ENCODE measurements at places on chromosomes 11 and 22. TPM values are rescaled to one million over a fixed set of nuclear protein-coding genes. Genes with fewer than 3 reads are reported as not detected.
A peak's percentile ranks its signal among the peaks of the same experiment; 100 is the strongest.

Gene CSNK2A3
- total RNA-seq: 3.8 TPM

Gene P2RX3
- total RNA-seq: not detected

Gene ETS1
- total RNA-seq: 124 TPM

Gene PKNOX2
- total RNA-seq: 6.0 TPM

DNA sequence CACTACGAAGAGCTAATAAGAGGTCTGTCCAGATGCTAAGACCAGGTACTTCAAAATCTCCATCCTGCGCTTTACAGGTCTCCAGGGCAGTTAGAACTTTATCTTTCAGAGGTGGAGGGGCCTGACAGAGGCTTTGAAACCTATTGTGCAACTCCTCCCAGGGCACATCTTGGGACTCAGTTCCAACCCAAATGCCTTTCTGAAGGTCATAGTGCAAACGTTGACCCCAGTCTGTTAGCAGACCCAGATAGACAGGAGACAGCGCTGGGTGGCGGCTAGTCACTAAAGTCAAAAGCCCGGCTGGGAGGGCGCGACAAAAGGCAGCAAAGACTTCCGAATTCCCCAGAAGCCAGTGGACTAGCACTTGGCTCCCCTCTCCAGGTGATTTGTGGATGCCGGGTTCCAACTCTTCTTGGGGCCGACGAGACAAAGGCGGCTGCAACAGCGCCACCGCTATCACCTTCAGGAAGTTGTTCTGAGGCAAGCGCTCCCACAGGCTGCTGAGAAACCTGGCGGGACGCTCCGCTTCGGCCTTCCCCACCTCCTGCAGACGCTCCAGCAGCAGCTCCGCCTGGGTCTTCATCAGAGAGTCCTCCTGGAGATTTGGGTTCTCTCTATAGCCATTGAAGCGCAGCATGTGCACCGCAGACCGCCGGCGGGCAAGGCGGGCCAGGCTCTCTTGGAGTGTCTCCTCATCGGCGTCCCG is 728 bp downstream of the FANCF start:
- peak; percentile 90 for DNase-seq
- H3K36me3 ChIP-seq: no peaks in the 10 kb centered on the region
- H3K4me3 ChIP-seq: peak overlapping the region; percentile 90

GRCh38 chr11:80724366-80724765 is 1283.5 kb upstream of the TENM4 start:
- no peaks in the 10 kb centered on the region for H3K36me3 ChIP-seq
- H3K4me1 ChIP-seq: no peaks in the 10 kb centered on the region
- H3K27me3 ChIP-seq: no peaks in the 10 kb centered on the region

- H3K27ac ChIP-seq: no peak overlapping the region
- peaks cover 2% of the 10 kb centered on the region for H3K4me1 ChIP-seq
- peaks cover 12% of the 10 kb centered on the region for H3K36me3 ChIP-seq
- DNase-seq: no peak
Observed at GRCh38 chr11:121067026-121067425, 34.0 kb upstream of the TECTA start.

DNA sequence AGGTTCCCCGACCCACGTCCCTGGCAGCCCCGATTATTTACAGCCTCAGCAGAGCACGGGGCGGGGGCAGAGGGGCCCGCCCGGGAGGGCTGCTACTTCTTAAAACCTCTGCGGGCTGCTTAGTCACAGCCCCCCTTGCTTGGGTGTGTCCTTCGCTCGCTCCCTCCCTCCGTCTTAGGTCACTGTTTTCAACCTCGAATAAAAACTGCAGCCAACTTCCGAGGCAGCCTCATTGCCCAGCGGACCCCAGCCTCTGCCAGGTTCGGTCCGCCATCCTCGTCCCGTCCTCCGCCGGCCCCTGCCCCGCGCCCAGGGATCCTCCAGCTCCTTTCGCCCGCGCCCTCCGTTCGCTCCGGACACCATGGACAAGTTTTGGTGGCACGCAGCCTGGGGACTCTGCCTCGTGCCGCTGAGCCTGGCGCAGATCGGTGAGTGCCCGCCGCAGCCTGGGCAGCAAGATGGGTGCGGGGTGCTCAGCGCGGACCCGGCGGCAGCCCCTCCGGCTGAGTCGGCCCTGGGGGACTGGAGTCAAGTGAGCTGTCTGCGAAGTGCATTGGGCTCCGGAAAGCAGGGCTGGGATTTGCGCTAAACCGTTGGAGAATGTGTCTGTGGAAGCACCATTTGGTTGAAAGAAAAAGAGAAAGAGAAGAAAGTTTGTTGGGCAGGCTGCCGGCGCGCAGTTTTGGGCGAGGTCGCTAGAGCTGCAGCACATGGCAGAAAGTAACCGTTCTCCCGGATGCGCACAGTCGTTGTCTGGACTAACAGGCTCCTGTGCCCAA is at the start of gene CD44:
Gene CD44, plus strand, starts transcription at position 229 of the 779 bp plus-strand sequence. Its CDS starts 133 bp downstream, at position 362.
- peak within 1 kb of the TSS; percentile 57 for H3K4me3 ChIP-seq
- peaks cover 2% of the 10 kb centered on the region for H3K27me3 ChIP-seq
- no peaks in the 10 kb centered on the region for H3K4me1 ChIP-seq
- peak; percentile 63 for DNase-seq
- peak within 1 kb of the TSS; percentile 84 for H3K27ac ChIP-seq

DNA sequence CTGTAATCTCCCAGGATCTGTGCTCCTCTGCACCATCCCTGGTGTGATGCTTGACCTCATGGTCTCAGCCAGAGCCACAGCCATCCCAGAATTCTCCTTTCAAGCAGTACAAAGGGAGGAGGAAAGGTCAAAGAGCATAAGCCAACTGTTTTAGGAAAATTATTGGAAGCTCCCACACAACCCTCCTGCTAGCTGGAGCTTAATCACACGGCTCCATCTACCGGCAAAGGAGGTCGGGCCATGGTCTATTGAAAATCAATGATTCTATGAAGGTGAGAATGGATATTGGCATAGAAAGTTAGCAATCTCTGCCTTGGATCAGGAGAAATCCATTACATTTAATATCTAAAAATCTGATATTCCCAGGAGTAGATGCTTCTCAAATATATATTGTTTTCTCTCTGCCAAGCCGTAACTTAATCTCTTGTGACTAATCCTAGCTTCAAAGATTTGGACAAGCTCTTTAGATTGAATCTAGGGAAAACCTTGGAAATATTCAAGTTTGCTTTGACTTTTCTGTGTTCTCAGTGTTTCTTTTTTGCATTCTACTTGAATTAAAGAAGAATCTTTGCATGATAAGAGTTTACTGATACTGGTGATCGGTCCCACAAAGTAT is 259.6 kb downstream of the NTM start:
- no peaks in the 10 kb centered on the region for H3K36me3 ChIP-seq
- H3K4me3 ChIP-seq: no peak overlapping the region
- DNase-seq: no peak
- no peaks in the 10 kb centered on the region for H3K4me1 ChIP-seq
- no peaks in the 10 kb centered on the region for H3K27me3 ChIP-seq

DNA sequence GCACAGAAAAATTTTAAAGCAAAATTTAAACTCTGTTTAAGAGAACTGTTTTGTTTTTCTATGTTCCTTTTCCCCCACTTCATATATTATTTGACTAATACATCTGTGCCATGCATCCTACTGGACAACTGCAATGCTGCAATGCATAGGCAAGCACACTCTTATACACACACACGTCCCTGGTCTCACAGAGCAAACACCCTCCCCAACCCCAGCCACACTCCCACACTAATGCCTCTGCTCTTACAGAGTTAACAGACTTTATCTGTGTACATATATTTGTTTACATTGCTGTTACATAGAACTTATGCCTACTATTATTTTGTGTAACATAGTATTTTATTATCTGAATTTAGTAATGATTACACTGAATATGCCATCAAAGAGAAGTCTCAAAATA is 25.5 kb upstream of the CTSC start:
- H3K36me3 ChIP-seq: no peaks in the 10 kb centered on the region
- H3K27me3 ChIP-seq: no peaks in the 10 kb centered on the region
- H3K4me1 ChIP-seq: no peaks in the 10 kb centered on the region
- H3K27ac ChIP-seq: no peak overlapping the region
- no peak overlapping the region for H3K4me3 ChIP-seq

- no peaks in the 10 kb centered on the region for H3K36me3 ChIP-seq
- no peak overlapping the region for H3K27ac ChIP-seq
- no peak for DNase-seq
- no peaks in the 10 kb centered on the region for H3K27me3 ChIP-seq
- H3K4me1 ChIP-seq: no peaks in the 10 kb centered on the region
- H3K4me3 ChIP-seq: no peak overlapping the region
Observed at GRCh38 chr11:128190312-128190711, 397.0 kb downstream of the ETS1 start.

GRCh38 chr11:17452668-17453067 is 24.0 kb downstream of the ABCC8 start:
- H3K4me3 ChIP-seq: no peak overlapping the region
- no peaks in the 10 kb centered on the region for H3K4me1 ChIP-seq
- no peak overlapping the region for H3K27ac ChIP-seq
- H3K36me3 ChIP-seq: no peaks in the 10 kb centered on the region

DNA sequence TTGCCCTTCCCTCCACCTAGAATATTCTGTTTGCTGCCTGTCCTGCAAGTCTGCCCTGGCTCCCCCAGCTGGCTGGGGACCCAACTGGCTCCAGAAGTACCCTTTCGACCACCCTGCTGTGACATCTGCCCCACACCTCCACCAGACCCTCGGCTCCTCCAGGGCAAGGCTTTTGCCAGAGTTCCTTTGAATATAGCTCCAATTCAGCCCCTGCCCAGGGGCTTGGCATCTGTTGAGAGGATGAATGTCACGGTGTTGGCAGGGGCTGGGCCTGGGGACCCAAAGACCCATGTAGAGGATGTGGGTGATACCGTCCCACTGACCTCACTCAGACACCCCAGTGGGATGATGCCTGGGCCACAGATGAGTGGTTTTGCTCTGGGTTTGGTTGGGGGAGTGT is 4.0 kb downstream of the NLRP6 start:
- no peak overlapping the region for H3K27ac ChIP-seq
- H3K36me3 ChIP-seq: no peaks in the 10 kb centered on the region
- peaks cover 19% of the 10 kb centered on the region for H3K27me3 ChIP-seq
- no peak overlapping the region for H3K4me3 ChIP-seq
- DNase-seq: no peak

- no peak overlapping the region for H3K4me3 ChIP-seq
- no peaks in the 10 kb centered on the region for H3K36me3 ChIP-seq
- H3K27ac ChIP-seq: no peak overlapping the region
- no peak for DNase-seq
- H3K27me3 ChIP-seq: no peaks in the 10 kb centered on the region
Observed at GRCh38 chr11:1180947-1181391, 23.2 kb downstream of the MUC5AC start.
